Right hindlimb (tissue), 1 donor: ENCODE measurements at places on chromosomes 1 and 21.

GRCh38 chr1:33346927-33347649 is 26.2 kb upstream of the A3GALT2 start:
- peak; percentile 51 for DNase-seq

DNA sequence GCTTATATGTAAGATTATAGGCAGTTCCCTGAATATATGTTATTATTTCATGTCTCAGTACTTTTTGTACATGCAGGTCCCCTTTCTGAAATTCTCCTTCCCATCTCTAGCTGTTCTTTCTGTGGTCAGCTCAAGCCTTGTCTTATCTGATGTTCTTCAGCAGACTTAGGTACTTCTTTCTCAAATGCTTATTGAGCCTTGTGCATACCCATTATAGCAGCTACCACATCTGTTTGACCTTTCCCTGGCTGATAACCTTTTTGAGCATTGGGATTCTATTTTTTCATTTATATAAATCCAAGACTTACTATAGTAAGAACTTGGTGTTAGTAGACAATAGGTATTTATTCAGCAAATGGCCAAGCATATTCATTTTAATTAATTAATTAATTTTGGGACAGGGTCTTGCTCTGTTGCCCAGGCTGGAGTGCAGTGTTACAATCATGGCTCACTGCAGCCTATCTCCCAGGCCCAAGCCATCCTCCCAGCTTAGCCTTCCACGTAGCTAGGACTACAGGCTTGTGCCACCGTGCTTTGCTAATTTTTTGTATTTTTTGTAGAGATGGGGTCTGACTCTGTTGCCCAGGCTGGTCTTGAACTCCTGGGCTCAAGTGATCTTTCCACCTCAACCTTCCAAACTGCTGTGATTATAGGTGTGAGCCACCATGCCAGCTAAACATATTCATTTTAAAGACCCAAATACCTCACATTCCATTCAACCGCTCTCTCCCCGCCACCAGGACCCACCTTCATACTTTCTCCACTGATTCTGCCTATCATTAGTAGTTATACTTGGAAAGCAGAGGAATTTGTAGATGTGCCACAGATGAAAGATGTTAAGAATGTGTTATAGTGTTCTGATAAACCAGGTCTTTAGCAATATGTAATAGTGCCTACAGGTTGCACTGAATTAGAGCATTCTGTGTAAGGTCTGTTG is 16.7 kb downstream of the TIPRL start:
- DNase-seq, result no peak

DNA sequence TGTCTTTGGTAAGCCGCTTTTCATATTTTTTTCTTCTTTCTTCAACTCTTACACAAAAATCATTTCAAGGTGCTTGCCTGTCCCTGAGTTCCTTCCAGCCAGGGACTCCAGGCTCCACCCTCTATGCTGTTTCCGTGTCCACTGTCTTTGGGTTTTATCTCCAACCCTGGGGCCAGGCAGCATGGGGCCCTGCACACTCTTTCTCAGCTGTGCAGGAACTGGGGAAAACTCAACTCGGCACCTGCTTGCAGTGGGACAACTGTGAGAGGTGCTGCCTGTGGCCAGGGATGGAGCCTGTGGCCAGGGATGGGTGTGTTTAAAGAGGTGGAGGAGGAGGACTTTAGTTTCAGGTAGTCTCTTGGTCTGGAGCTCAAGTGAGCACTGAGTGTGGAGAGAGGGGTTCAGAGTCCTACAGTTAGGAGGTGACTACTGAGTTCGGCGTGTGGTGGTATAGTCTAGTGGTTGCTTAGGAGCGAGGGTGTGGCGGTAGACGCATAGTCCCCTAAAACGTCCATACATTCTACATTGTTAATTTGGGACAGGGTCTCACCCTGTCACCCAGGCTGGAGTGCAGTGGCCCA is 13.4 kb downstream of the TNFRSF8 start:
- no peak for DNase-seq

- no peak for DNase-seq
Measured at GRCh38 chr1:228207851-228208821, at the start of gene OBSCN. TSS of gene OBSCN (plus strand) at chr1:228208044. CDS start at chr1:228211784, 3,740 bp downstream.

GRCh38 chr1:165871311-165872067 is 44.1 kb downstream of the UCK2 start:
- DNase-seq, result peak; percentile 30
